Breast epithelium (tissue), 4 donors: ENCODE measurements at places on chromosomes 16 and 17. TPM values are rescaled to one million over a fixed set of nuclear protein-coding genes. Genes with fewer than 3 reads are reported as not detected.

DNA sequence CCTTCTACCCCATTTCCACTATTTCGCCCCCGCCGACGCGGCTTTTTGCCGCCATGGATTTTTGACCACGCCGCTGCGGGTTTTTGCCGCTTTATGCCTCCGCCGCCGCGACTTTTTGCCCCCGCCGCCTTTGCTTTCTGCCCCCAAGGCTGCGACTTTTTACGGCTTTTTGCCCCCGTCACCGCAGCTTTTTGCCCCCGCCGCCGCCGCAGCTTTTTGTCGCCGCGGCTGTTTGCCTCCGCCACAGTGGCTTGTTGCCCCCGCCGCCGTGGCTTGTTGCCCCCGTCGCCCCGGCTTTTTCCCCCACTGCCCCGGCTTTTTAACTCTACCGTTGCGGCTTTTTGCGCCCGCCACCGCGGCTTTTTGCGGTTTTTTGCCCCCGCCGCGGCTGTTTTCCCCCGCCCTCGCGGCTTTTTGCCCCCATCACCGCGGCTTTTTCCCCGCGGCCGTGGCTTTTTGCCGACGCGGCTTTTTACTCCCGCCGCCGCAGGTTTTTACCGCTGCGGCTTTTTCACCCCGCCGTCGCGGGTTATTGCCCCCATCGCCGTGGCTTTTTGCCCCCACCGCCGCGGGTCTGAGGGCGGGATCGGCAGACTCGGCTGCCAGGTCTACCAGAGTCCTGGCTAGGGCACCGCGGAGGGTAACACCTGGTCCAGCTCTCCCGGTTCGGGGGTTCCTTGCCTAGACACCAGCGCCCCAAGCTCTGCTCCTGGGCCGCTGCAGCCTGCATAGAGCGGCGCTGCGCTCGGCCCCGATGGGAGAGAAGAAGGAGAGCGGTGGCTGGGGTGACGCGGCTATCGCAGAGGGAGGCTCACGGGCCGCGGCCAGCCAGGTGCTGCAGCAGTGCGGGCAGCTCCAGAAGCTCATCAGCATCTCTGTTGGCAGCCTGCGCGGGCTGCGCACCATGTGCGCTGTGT lies 562.7 kb upstream of the WSB1 start:
- DNase-seq: no peak

DNA sequence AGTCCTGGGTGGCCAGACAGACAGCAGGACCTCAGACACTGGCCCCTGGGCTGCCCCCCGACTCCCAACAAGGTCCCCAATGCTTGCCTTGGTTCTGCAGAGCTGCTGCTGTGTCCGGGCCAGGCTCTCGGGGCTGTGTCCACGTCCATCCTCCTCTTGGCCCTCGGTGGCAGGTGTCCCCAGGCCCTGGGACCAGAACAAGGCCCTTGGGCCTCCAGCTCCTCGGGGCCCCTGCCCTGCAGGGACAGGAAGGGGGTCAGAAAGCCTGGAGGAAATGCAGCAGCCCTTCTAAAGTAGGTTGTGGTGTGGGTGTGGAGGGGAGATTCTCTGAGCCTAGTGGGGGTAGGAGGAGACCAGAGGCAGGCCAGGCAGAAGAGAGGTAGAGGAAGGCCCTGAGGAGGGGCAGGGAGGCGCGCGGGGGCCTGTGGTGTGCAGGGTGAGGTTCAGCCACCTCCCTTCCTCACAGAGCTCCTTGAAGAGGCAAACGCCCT lies 2.5 kb upstream of the AXIN1 start:
- no peak for DNase-seq

DNA sequence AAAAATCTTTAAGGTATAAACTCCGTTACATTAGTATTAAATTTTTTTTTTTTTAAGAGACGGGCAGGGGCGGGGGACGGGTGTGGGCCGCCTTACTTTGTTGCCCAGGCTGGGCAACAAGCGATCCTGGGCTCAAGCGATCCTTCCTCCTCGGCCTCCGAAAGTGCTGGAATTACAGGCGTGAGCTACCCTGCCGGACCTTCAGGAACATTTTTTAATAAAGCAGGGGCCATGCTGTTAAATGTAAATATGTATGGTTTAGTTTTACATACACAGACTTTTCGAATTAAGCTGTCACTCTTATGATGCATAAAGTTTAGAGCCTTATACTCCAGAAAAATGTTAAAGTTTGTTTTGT lies 2.4 kb downstream of the PPM1D start:
- no peak for DNase-seq

GRCh38 chr16:65249768-65250167 lies 127.9 kb upstream of the CDH11 start:
- peak; percentile 17 for DNase-seq

DNA sequence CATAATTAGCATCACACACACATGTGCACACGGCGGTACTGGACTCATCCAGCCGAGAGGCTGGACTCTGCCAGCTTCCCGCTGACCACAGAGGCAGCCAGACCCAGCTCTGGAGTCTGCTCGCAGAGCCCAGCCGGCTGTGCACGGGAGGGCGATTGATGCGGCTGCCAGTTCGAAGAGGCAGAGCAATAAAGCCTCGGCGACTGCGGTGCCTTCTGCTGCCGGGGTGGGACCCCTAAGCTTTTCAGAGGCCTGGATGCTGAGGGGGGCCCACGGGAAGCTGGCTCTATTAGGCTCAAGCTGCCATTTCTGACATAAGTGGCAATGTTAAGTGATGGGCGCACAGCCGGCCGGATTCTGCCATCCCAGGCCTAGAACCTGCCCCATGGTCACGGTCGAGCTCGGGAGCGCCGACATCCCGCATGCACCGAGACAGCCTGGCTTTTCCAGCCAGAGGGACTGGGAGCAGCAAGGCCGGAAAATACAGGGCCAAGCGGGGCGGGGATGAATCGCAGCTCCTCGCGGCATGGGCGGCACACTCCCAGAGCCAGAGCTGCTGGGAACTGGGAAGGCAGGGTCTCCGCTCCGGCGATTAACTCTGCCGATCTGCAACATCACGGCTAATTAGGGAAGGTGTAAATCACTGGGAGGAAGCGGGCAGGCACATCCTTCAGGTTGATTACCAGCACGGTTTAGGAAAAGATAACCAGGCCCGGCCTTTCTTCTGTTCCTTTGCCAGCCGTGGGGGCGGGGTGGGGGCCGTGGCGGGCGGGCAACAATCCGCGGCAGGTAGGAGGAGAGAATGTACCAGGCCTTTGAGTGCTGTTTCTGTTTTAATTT lies 57.7 kb downstream of the TBC1D16 start:
- DNase-seq: peak; percentile 50

- DNase-seq: no peak
Observed at GRCh38 chr16:1552129-1552528, 18.7 kb downstream of the TMEM204 start.

DNA sequence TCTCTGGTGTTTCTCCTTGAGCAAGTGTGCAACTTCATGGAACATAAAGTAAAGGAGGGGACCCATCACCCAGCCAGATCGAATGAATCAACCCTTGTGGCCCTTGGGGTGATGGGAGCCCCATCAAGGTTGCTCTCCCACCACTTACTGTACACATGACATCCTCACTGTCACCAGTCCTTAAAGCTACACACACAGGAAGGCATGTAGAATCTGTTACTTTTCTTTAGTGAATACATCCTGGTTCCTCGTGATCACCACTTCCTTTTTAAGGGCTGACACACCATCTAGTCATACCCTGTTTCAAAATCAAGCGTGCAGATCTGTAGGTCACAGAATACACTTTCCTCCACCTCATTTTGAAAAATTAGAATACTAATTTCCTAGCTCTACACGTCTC lies 22.6 kb upstream of the MPHOSPH6 start:
- DNase-seq: no peak

- peak; percentile 32 for DNase-seq
Observed at GRCh38 chr17:59513934-59514841, 51.2 kb upstream of the DHX40 start.

- DNase-seq: no peak
Observed at GRCh38 chr16:64309398-64310110, 812.3 kb downstream of the CDH11 start.

DNA sequence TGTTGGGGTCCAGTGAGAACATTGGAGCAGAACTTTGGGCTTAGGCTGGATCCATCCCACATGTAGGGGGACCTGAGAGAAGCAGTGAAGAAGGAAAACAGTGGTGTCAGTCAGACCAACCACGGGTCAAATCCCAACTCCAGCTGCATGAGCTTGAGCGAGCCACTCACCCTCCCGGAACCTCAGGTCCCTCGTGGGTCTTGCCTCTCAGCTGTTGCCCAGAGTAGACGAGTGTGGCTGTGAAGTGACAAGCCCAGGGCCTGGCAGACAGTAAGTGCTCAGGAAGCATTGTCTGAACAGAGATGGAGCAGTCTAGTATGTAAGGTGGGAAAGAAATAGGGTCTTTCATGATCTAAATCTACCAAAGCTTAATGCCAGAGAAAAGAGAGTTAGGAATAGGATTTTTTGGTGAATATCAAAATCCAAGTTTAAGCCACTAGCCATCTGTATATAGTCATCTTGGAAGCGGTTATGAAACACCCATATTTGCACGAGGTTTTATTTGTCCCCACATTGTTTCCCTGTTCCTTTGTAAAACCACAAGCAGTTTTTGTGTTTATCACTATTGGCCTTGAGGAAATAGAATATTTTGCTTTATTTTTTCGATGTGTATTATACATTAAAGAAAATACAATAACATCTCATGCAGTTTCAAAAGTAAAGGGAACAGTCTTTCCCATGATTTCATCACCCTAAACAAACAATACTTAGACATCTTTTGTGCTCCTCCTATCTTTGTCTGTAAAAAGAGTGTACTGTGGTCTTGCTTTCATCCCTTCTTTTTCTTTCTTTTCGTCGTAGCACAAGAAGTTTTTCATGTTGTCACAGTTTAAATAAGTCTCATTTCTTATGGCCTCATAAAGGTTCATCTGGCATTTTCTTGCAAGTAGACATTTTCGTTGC lies 112.0 kb downstream of the CLEC16A start:
- no peak for DNase-seq

- DNase-seq: peak; percentile 72
Observed at GRCh38 chr16:66695935-66696668, 441 bp downstream of the CMTM4 start.

GRCh38 chr17:17816240-17816814 lies 20.5 kb downstream of the SREBF1 start:
- DNase-seq: no peak

DNA sequence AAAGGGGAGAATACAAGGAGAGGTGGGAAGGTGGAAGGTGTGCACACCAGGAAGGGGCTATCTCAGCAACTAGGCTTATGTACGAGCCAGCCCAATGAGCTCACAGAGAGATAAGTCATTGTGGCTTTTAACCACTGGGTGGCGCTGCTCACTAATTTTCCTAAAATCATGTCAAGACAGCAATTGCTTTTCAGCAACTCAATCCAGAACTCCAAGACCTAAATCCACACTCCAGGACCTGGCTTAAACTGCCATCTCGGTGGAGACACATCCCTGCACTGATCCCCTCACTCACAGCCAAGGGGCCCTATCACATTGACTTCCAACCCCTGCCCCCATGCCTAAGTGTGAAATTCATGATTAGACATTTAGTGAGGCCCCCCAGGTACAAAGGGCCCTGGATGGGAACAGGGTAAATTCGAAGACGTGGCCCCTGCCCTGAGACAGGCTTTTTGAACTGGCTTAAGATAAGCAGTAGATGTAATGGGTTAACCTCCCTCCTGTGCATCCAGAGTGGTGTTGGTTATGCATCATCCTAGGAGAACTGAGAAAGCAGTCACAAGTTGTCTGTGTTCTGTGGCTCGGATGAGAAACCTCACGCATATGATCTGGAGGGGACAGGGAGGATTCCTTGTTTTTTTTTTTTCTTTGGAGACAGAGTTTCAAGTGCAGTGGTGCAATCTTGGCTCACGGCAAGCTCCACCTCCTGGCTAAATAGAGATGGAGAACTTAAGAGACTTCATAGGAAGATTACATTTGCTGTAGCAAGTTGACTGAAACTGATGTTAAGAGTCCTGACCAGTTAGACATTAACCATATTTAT lies 11.5 kb downstream of the CCL16 start:
- peak; percentile 74 for DNase-seq

GRCh38 chr17:65227637-65228036 lies 90.5 kb downstream of the RGS9 start:
- no peak for DNase-seq

- DNase-seq: no peak
Observed at GRCh38 chr17:39236981-39237441, 11.3 kb upstream of the STAC2 start.

DNA sequence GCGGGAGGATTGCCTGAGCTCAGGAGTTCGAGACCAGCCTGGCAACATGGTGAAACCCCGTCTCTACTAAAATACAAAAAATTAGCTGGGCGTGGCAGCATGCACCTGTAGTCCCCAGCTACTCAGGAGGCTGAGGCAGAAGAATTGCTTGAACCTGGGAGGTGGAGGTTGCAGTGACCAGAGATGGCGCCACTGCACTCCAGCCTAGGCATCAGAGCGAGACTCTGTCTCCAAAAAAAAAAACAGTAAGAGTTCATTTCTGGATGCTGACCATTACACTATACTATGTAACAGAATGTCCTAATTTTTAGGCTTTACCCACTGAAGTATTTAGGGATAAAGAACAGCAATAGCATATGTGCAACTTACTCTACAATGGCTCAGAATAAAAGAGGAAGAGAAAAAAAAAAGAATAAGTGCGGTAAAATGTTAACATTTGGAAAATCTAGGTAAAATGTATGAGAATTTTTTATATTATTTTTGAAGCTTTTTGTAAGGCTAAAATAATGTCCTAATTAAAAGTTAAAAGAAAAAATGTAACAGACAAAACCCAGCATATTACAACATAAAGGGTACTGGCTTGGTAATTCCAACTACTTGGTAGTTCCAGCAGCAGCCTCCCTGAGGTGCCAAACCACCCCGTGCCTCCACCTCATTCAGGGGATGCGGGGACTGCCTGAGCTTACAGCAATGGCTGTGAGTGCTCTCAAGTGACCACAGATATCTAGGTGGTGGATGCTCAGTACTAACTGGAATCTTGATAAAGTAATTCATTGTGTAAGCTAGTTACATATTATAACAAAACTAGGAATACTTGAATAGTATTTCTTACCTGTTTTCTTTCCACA lies 10.9 kb downstream of the COPS3 start:
- no peak for DNase-seq

- DNase-seq: no peak
Observed at GRCh38 chr16:13645601-13646245, 274.2 kb upstream of the ERCC4 start.

GRCh38 chr16:83878838-83879237 lies 20.1 kb upstream of the MLYCD start:
- DNase-seq: no peak

- no peak for DNase-seq
Observed at GRCh38 chr17:8696426-8696825, 48.2 kb downstream of the CCDC42 start.

GRCh38 chr16:59220011-59220410 lies 485.9 kb upstream of the GOT2 start:
- DNase-seq: no peak

The EPX gene
- total RNA-seq: not detected

The ZNF750 gene
- total RNA-seq: 5.6 TPM

The PRSS22 gene
- not detected for total RNA-seq

The RMI2 gene
- total RNA-seq: 1.6 TPM

The TMEM238L gene
- not detected for total RNA-seq

The MBTPS1 gene
- 121 TPM for total RNA-seq

The GLP2R gene
- 4.2 TPM for total RNA-seq

The RNF40 gene
- 84.7 TPM for total RNA-seq

The SLC52A1 gene
- total RNA-seq: 0.98 TPM

The SLC47A1 gene
- total RNA-seq: 8.8 TPM

The PHKB gene
- total RNA-seq: 78.3 TPM

The VWA3A gene
- total RNA-seq: 2.3 TPM

The OTOA gene
- 0.96 TPM for total RNA-seq

The DUXB gene
- not detected for total RNA-seq

The CCL5 gene
- 7.6 TPM for total RNA-seq

The HYDIN gene
- 9.4 TPM for total RNA-seq
